ENCODE measurements at places on chromosomes 11 and 22.

DNA sequence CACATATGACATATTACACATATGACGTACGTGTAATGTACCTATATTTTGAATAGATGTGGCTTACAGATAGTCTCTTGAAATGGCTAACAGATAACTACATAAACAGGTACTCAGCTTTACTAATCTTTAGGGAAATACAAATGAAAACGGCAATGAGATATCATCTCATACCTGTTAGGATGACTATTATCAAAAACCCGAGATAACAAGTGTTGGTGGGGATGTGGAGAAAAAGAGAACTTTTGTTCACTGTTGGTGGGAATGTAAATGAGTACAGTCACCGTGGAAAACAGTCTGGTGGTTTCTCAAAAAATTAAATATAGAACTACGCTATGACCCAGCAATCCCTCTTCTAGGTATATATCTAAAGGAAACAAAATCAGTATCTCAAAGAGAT is 247.6 kb downstream of the ETS1 start:
- DNase-seq = no peak

GRCh38 chr22:48706934-48707762 is 1120.5 kb downstream of the BRD1 start:
- DNase-seq = no peak

DNA sequence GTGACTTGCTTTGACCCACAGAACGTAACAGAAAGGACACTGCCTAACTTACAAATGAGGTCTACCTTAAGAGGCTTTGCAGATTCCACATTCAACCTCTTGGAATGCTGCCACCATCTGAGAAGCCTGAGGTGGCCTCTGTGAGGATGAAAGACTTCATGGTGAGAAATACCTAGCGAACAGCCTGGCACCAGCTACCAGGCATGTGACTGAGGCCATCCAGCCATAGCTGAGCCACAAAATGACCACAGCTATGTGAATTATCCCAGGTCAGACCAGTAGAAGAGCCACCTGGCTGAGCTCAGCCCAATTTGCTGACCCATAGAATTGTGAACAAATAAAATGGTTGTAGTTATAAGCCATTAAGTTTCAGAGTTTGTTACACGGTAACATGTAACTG is 37.5 kb downstream of the PPARA start:
- no peak for DNase-seq

- DNase-seq = no peak
Measured at GRCh38 chr11:94457118-94458029, 36.3 kb downstream of the MRE11 start.

GRCh38 chr22:39697790-39698430 is 127.4 kb downstream of the CACNA1I start:
- no peak for DNase-seq

- no peak for DNase-seq
Measured at GRCh38 chr11:134405436-134405835, 6.6 kb downstream of the B3GAT1 start.

GRCh38 chr11:87431392-87431791 is 393.7 kb downstream of the TMEM135 start:
- no peak for DNase-seq

- DNase-seq = no peak
Measured at GRCh38 chr22:46010207-46010867, 33.4 kb upstream of the WNT7B start.

DNA sequence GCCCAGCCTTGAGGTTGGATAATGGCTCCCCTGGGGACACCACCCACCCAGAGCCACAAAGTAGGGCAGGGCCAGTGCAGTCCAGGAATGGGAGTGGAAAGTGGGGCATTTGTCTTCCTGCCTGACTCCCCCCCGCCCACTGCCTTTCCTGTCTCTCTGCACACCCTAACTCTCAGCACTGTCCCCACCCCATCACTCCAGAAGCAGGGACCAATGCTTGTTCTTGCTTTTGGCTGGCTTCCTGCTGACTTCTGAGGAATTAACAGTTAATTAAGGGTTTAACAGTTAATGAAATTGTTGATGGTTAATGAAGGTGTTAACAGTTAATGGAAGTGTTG is 4.7 kb downstream of the PITPNM1 start:
- DNase-seq = no peak

GRCh38 chr11:11731311-11732083 is 109.7 kb upstream of the GALNT18 start:
- DNase-seq = no peak

GRCh38 chr11:97428247-97428790 is 1038.5 kb downstream of the JRKL start:
- no peak for DNase-seq

DNA sequence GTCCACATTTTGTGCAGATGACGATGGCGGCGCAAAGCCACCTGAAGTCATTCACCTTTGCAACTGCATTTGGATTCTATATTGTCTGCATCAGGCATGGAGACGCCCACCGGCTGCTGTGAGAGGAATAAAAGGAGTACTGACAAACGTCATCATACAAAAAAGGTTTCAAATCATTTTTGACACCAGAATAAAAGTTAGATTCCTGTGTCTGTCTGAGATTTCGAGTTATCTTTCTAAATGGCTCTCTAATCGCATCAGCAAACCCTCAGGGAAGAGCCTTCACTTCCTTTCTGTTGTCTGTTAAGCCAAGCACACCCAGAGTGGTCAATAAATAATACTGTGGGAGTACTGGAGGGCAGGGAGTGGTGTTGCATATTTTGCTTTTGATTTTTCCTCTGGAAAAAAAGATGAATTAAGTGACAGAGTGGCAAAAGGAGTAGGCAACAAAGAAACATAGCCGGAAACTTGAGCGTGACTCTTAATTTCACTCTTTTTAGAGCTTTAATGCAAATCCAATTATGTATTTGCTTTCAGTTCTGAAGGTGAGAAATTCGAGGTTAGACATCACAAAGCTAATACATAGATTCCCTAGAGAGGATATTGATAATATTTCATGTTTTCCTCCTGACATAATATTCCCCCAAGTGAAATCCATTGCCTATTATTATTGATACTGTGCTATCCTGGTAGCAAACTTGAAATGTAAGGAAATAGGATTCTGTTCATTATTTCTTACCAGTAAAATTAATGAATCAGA is 150.8 kb upstream of the MTMR2 start:
- no peak for DNase-seq
